ENCODE measurements at places on chromosomes 16 and 17.
A peak's percentile ranks its signal among the peaks of the same experiment; 100 is the strongest.

DNA sequence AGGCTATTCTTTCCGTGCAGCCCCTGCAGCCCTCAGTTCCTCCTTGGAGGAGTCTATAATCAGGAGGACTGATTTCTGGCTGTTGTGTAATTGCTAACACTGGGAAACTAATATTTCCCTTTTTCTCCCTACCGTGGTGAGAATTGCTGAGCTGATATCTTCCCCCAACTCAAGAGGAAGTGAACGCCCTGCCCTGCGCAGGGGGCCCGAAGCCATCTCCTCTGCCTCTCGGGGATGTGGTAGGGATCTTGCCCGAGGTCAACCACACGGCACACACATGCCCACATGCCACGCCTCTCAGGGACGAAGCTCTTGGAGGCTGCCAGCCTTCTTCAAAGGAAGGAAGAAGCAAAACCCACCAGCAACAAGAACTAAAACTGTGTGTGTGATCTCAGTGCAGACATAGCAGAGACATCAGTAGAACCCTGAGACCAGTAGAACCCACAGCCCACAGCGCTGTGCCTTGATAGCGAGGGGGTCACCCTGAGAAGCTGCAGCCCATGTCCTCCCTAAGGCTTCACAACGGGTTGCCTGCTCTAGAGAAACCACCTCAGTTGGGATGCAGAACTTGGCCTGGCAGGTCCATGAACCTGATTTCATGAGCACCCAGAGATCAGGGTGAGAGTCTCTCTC is 8.9 kb upstream of the ULK2 start:
- no peak for DNase-seq

DNA sequence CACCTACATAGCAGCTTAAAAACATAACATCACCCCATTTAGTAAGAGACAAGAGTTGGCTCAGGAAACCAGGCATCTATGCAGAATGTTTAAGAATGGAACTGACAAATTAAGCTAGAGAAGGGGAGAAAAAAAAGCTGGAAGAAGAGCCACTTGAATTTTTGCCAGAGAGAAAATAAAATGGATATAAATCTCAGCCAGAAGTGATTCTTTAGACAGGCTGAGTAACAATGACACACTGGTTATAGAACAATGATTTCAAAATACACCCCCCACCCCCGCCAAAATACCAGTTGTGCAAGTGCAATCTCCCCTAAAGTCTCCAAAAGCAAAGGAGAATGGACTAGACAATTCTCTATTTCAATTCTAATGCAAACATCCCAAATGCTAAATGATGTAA is 22.4 kb downstream of the LSM12 start:
- no peak for DNase-seq

- DNase-seq: no peak
Measured at GRCh38 chr17:19382531-19383444, 4.2 kb downstream of the MFAP4 start.

DNA sequence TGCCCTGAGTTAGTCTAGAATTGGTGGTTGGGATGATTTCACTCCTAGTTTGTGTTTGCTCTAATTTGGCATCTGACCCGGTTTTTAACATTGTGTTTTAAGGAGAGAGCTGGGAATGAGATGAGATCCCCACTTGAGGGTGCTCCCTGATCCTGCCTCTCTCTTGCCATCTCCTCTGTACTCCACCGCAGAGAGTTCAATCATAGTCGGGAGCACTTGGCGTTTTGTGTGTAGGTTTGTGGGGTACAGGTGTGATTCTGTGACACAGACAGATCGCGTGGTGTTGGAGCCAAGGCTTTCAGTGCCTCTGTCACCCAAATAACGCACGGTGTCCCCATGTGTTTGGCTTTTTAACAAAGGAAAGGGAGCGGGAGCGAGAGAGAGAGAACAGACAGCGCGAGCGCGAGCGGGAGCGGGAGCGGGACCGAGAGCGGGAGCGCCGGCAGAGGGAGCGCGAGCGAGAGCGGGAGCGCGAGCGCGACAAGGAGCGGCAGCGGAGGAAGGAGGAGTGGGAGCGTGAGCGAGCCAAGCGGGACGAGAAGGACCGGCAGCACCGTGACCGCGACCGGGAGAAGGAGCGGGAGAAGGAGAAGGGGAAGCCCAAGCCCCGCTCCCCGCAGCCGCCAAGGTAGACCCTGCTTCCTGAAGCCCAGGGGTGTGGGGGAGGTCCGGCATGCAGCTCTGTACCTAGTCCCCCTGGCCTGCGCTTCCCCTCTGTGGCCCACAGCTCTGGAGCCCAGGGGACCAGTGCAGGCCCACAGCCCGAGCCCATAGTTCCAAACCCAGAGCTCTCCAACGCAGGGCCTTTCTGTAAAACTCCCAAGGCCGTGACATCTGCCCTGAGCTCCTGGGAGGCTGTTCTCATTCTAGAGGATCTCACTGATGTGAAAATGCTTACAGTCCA is 27.2 kb upstream of the IL17C start:
- peak; percentile 92 for DNase-seq

DNA sequence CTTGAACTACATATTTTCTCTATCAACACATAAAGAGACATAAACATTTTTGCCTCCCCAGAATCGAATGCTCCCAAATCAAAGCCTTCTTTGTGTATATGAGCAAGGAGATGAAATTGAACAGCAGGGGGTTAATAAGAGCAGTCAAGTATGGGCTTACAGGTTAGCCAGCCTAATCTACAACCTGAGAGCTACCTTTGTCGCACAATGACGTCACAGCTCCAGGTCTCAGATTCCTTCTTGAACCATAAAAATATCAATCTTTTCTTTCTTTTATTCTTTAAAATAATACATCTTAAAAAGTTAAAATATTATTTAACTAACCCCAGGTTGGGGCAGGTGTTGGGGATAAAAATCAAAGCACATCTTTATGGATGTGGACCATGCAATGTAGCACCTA is 482.9 kb upstream of the CDH11 start:
- DNase-seq: no peak

GRCh38 chr17:79159926-79160325 is 85.3 kb downstream of the ENGASE start:
- DNase-seq: no peak

DNA sequence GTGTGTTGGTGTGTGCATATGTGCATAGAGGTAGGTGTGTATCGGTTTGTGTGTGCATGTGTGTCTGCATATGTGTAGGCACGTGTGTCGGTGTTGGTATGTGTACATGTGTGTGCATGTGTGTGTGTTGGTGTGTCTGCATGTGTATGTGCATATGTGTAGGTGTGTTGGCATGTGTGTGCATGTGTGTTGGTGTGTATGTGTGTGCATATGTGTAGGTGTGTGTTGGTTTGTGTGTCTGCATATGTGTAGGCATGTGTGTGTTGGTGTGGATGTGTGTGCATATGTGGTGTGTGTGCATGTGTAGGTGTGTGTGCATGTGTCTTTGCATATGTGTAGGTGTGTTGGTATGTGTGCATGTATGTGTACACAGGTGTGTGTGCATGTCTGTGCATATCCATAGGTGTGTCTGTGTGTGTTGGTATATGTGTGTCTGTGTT is 3.9 kb upstream of the AATK start:
- no peak for DNase-seq

- no peak for DNase-seq
Measured at GRCh38 chr16:54829691-54830090, 101.0 kb upstream of the IRX5 start.

GRCh38 chr17:5510771-5511170 is 24.4 kb downstream of the MIS12 start:
- DNase-seq: no peak

GRCh38 chr17:77959126-77959925 is 823 bp downstream of the TNRC6C start:
- peak; percentile 44 for DNase-seq

DNA sequence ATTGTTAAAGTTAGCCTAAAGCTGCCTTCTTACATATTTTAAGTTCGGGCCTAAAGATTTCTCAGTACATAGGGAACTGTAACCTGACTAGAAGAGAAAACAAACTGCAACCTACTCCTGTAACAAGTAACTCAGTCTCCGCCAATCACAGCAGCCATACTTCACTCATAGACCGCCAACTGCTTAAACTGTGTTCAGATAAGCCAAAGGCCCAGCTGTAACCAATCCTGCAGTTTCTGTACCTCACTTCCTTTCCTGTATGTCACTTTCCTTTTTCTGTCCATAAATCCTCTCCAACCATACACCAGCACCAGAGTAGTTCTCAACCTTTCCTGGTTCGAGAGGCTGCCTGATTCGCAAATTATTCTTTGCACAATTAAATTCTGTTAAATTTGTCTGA is 41.5 kb downstream of the GLG1 start:
- no peak for DNase-seq

DNA sequence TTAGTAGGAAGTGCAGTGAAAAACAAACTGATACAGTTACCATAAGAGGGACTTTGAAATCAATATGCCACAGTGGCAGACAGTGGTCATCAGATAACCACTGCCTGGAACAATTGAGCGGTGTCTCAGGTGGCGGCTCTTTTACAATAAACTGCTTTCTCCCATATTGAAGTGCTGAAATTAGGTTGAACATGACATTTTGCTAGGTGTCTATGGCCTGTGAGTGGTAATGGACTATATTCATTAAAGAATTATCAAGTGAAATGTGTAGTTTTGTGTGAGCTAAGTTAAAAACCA is 214.7 kb downstream of the RPTOR start:
- no peak for DNase-seq

GRCh38 chr16:48430890-48431289 is 45.7 kb upstream of the SIAH1 start:
- DNase-seq: no peak

DNA sequence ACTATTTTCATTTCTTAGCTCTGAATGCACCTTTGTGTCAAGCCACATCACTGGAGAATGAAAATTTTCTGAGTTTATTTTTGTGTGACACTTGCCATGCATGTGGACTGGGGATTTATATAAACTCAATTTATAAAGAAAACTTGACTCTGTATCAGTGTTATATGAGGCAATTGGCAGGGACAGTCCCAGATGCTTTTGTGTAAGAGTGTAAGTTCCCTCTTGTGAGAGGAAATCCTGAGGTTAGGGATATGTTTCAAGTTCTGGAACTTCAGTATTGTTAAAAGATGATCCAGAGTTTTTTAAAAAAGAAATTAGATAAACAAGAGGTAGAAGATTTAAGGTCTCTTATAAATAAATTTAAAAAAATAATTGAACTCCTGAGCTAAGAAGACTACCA is 10.9 kb upstream of the CCL8 start:
- DNase-seq: no peak

DNA sequence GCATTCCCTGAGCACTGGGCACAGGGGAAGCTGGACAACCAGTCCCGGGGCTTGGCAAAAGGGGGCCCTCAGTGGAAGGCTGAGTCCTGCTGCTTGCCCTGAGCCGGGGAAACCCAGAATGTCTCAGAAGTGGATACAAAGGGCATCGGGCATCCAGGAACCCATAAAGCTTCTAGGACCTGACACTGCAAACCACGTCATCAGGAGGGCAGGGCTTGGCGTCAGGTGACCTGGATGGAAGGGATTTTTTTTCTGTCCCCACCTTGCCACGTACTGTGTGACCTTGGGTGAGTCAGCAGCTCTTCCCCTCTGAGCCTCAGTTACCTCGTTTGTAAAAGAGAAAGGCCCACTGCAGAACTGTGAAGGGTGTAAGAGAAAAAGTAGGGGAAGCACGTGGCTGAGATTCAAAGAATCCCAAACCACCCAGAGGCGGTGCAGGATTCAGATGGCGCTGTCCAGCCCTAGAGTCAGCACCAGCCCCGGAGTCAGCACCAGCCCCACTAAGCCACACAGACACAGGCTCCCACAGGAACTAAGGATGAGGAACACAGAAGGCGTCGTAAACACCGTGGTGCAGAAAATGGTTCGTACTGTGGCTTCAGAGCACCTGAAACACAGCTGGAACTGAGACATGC is 53.7 kb downstream of the C16orf95 start:
- DNase-seq: peak; percentile 20

- peak; percentile 98 for DNase-seq
Measured at GRCh38 chr17:38451030-38451839, 23.0 kb downstream of the ARHGAP23 start.

GRCh38 chr17:16977932-16978331 is 6.0 kb upstream of the TNFRSF13B start:
- DNase-seq: peak; percentile 40

DNA sequence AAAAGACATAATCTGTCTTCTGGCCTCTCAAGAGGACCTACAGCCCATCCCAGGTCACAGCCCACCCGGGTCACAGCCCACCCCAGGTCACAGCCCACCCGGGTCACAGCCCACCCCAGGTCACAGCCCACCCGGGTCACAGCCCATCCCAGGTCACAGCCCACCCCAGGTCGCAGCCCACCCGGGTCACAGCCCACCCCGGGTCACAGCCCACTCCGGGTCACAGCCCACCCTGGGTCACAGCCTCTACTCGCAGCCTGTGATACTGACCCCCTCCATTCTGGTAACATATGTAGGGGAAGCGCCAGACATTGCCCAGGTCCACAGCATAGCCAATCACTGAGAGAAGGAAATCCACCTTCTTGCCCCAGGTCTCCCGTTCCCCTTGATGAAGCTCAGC is 14.2 kb downstream of the SLC6A4 start:
- no peak for DNase-seq

- peak; percentile 89 for DNase-seq
Measured at GRCh38 chr16:71311553-71312158, 22.5 kb upstream of the CMTR2 start.

DNA sequence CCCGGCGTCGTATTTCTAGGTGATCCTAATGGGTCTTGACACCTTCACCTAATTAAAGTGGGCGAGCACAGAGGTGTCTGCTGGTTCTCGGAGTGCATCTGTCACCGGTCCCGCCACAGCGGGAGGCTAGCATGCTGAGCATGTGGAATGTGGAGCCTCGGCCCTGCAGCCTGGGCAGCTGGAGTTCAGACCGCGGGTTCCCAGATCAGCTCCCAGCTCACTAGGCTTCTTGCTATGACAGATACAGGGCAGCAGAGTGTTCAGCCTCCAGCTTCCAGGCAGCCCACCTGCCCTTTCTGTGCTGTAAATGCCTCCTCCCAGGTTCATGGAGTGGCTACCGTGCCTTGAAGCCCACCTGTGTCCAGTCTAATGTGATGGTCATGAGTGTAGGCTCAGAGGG is 166.7 kb downstream of the CPPED1 start:
- peak; percentile 46 for DNase-seq

DNA sequence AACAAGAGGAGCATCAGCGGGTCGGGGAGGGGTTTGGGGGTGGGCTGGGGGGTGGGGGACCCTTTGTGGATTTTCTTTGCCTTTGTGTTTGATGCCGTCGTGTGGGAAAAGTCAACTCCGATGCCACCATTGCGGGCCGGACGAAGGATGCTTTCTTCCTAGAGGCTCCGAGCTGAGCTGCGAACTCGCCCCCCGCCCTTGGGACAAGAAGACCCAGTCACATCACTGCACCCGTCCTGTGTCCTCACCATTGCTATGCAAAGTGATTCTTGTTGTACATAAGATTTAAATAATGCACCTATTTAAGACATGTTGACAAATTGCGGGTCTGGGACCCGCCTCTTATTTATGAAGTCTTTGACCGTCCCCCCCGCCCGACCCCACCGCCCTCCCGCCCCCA is 69.0 kb upstream of the PLCG2 start:
- no peak for DNase-seq

GRCh38 chr17:32303781-32304288 is 38.1 kb downstream of the C17orf75 start:
- no peak for DNase-seq

All from GM23338 (cell line).